Cardiac muscle cell (in vitro differentiated cells and primary cell): ENCODE measurements at places on chromosomes 12 and 14. TPM values are rescaled to one million over a fixed set of nuclear protein-coding genes. Genes with fewer than 3 reads are reported as not detected.
A peak's percentile ranks its signal among the peaks of the same experiment; 100 is the strongest.

- DNase-seq, result no peak
Observed at GRCh38 chr12:108065069-108065468, 64.0 kb upstream of the WSCD2 start.

DNA sequence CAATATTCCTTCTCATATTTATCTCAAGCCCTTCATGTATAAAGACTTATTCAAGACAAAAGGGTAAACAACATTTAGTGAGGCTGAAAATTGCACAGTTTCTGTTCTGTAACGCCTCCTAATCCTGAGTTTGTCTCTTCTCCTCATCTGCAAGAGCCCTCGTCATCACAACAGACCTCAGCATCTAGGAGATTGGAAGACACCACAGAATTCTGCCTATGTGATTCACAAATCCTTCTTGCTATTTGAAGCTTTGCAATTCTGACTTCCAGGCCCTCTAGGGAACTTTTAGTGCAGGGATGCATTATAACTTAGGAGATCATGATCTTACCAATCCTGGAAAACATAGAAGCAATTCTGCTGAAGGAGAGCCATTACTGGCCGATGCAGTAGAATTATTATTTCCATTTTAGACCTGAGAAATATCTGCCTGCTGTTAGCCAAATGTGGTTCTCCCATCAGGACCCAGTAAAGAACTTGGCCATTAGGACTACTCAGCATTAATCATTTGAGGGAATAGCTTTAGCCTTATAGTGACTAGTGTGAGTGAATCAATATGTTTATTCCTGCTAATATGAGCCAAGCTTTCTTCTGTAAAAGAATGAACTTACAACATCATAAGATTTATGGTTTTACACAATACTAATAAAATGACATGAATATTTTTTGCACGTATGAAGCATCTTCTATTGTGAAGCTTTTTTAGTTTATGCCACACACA lies 119.5 kb downstream of the ANO4 start:
- DNase-seq, result no peak

DNA sequence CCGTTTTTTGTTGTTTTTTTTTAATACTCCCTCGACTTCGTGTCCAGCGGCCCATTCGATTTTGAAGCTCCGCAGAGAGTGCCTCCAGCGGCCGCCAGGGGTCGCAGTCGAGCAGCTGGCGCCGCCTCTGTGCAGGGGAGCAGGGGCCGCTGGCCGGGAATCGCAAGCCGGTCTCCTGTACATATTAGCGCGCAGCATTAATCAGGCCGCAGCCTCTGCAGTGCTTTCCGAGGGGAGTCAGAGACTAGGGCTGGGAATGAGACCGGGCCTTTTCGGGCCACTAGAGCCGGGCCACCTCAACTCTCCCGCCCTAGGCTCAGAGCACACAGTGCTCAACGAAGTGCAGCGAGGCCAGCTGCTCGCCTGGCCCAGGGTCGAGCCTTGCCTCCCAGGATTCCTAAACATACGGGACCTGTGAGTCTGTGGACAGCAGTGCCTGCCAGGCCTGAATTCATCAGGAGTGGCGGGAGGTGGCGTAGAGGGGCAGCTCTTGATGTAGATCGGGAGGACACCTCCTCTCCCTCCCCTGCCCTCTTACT lies 81.8 kb downstream of the EMP1 start:
- peak; percentile 87 for DNase-seq

Gene DHRS4L2
- total RNA-seq, result 13.7 and 17.0 TPM in 2 replicates

Gene TAOK3
- total RNA-seq, result 8.3 and 13.9 TPM in 2 replicates

- no peak for DNase-seq
Observed at GRCh38 chr12:104347374-104348075, 44.0 kb downstream of the EID3 start.

Gene C14orf39
- total RNA-seq, result 0.56 and 2.2 TPM in 2 replicates

- no peak for DNase-seq
Observed at GRCh38 chr12:90961154-90961553, 6.2 kb upstream of the CCER1 start.

- no peak for DNase-seq
Observed at GRCh38 chr12:128178565-128178964, 88.4 kb upstream of the TMEM132C start.

DNA sequence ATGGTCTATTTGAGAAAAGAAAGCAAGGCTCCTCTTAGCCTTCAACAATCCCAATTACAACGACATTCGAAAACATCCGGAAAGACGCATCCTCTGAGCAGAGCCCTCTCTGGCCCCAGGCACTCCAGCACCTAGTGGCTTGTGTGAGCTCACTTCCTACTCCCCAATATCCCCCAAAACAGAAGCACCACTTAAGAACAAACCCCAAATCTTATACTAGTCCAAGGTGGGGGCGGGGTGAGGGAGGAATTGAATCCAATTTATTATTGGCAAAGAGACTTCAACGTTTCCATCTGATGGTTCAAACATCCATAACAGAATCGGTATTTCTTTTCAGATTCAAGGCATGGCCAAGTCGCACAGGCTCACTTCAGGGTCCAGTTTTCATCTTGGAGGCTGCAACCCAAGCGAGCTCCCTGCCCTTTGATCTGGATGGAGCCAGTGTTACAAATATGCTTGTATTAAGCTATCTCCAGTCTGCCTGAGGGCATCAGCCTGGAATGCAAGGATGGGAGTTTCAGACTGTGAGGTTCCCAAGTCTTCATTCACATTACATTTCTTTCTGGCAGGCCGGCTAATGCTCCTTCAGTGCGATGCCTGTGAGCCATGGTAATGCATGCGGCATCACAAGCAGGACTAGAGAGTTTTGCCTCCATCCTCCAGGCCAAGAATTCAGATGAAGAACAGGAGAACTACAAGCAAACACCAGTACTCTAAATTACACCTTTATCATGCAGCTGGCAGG lies 132.5 kb upstream of the FOXN3 start:
- DNase-seq, result no peak
